Airway epithelial cell (primary cell): ENCODE measurements at places on chromosomes 2 and 18. TPM values are rescaled to one million over a fixed set of nuclear protein-coding genes. Genes with fewer than 3 reads are reported as not detected.

Gene NEU2
- not detected in 2 replicates for total RNA-seq

Gene RSAD2
- not detected in 2 replicates for total RNA-seq

Gene PARD3B
- 0.46 and 1.6 TPM in 2 replicates for total RNA-seq

Gene RBKS
- 0.78 and 0.98 TPM in 2 replicates for total RNA-seq

Gene ABCG5
- not detected in 2 replicates for total RNA-seq

Gene CFAP53
- 0.85 and 1.3 TPM in 2 replicates for total RNA-seq

Gene KCNE4
- 0.35 TPM in 1 of 2 replicates, not detected in the other for total RNA-seq

Gene SP140
- total RNA-seq, result not detected in 2 replicates

Gene MROH2A
- not detected in 2 replicates for total RNA-seq

Gene CHAC2
- total RNA-seq, result 10.6 and 13.3 TPM in 2 replicates

Gene STK16
- 9.9 and 10.2 TPM in 2 replicates for total RNA-seq

Gene MDH1
- 180 and 210 TPM in 2 replicates for total RNA-seq

Gene TUBB8B
- not detected in 2 replicates for total RNA-seq

Gene AP1S3
- total RNA-seq, result 49.8 and 75.5 TPM in 2 replicates

Gene HJURP
- total RNA-seq, result 18.2 and 26.2 TPM in 2 replicates

Gene MALL
- 126 and 169 TPM in 2 replicates for total RNA-seq

Gene TCF23
- total RNA-seq, result not detected in 2 replicates

Gene COL6A3
- total RNA-seq, result 39.3 and 55.6 TPM in 2 replicates

Gene RAB3GAP1
- total RNA-seq, result 27.4 and 28.6 TPM in 2 replicates
